NCI-H1930 (cell line): ENCODE measurements at places on chromosomes 7 and 10.

GRCh38 chr7:27210441-27211083 lies 10.7 kb upstream of the HOXA13 start:
- no peak for DNase-seq

GRCh38 chr10:86067436-86068050 lies 299.1 kb downstream of the GRID1 start:
- DNase-seq, result no peak

GRCh38 chr7:7970237-7970530 lies 1.6 kb downstream of the GLCCI1 start:
- no peak for DNase-seq

DNA sequence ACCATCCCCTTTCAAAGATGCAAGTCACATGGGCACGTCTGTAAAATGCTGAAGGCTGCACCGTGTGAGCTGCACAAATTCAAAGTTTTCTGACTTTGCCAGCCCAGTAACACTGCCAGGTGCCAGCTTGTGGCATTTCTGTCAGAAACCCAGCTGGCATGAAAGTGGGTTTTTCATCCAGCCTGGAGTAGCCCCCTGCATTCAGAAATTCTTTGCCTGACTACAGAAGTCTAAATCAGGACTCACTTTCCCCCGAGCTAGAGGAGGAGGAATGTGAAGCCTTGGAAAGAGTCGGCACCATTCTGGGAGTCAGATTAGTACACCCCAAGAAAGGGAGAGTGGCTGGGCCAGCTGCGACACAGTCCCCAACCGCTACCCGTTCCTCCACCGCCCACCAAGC lies 56.7 kb upstream of the EN2 start:
- DNase-seq, result no peak

GRCh38 chr7:2821842-2822507 lies 22.1 kb downstream of the GNA12 start:
- no peak for DNase-seq

GRCh38 chr7:26393818-26394217 lies 102.2 kb downstream of the SNX10 start:
- no peak for DNase-seq

DNA sequence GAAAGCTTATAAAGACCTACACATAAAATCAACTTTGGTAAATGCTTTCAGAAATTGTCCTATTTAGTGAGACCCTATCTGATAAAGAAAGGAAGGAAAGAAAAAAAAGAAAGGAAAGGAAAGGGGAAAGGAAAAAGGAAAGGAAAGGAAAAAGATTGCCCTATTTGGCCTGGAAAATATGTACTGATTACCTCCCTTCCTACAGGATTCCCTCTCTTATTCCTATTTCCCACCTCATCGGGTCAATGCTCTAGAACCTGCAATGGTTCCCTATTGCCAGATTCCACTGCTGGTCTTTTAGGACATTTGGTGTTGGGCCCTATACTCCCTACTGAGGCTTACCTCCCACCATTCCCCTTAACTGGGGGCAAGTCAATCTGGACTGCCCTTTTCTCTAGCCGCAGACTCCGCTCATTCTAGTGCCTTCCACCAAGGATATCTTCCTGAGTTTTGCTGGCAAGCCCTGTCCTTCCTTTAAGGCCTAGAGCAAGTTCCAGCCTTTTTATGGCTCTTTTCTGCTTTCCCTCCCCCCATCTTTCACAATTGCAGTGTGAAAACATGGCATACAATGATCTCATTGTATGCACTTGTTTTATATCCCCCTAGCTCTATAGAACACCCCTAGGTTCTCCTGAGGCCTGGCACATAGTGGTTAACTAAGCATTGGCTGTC lies 4.4 kb downstream of the DDIT4 start:
- no peak for DNase-seq

- DNase-seq, result no peak
Measured at GRCh38 chr10:131928248-131929095, 27.7 kb downstream of the PPP2R2D start.

GRCh38 chr7:78939669-78940068 lies 513.8 kb downstream of the MAGI2 start:
- DNase-seq, result no peak

DNA sequence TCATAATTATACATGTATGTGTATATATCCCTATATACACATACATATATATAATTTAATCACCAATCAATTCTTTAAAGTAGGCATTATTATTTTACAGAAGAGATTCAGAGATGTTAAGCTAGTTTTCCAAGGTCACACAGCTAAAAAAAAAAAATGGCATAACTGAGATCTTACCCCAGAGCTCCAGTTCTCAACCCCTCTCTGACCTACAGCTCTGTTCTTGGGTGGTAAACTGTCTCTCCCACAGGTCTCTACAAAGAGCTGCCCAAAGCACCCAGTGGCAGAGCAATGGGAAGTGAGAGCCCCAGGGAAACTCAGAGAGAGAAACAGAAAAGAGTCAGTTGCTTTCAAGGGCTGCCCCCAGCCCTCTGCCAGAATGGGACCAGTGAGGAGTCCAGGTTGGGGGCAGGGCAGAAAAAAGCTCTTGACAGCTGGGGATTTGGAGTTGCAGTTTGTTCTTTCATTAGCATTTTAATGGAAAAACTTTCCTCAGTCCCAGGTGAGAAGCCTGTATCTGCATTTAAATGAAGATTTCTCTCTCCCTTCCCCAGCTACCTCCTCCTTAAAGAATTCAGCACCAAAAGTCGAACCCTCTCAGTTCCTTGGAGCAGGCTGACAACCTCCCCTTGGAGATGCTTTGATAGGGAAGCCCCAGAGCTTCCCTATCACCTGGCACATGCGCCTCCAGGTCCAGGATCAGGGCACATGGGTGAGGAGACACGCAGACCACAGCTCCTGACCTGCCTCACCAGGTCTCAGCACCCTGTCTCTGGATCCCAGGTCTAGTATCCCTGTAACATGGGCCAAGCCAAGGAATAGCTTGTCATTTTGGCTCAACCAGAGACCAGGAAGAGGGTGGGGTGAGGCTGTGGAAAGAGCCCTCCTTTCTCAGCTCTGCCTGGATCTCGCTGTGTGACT lies 388.1 kb downstream of the PLXNA4 start:
- DNase-seq, result no peak
